ENCODE measurements at places on chromosomes 6 and 20.

GRCh38 chr6:42142118-42142835 lies at the start of gene C6orf132:
C6orf132 (minus strand) TSS chr6:42142620; CDS start chr6:42142444, 176 bp downstream.
- no peak for DNase-seq

DNA sequence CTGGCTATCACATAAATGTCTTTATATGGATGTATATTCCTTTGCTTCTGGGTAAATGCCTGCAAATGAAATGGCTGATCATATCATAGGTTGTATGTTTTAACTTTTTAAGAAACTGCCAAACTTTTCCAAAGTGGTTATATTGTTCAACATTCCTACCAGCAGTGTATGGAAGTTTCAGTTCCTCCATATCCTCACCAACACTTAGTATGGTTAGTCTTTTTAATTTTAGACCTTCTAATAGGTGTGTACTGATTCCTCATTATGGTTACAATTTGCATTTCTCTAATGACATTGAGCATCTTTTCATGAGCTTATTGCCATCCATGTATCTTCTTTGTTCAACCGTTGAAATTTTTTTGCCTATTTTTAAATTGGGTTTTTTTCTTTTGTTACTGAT lies 155.4 kb downstream of the ZFAND3 start:
- no peak for DNase-seq

- no peak for DNase-seq
Observed at GRCh38 chr20:35011589-35012226, 56.0 kb downstream of the MYH7B start.

DNA sequence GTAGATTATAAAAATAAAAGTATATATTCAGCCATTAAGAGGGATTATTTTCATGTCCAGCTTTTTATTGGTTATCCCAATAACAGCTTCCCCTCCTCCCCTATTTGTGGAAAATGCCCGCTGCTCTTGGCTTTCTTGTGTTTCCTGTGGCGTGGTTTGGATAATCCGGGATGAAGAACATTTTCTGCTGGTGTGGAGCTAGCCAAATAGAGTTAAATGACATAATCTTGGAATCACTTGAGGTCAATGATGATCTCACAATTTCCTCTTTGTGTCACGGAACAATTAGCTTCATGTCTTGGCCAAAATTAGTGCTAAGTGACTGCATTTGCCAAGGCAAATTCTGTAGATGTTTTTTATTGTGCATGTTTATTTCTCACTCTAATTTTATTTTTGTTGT lies 394.0 kb downstream of the LAMA2 start:
- DNase-seq = no peak

- no peak for DNase-seq
Observed at GRCh38 chr6:168314948-168315347, 4.6 kb downstream of the DACT2 start.

- no peak for DNase-seq
Observed at GRCh38 chr20:52270696-52271095, 79.1 kb upstream of the ZFP64 start.

DNA sequence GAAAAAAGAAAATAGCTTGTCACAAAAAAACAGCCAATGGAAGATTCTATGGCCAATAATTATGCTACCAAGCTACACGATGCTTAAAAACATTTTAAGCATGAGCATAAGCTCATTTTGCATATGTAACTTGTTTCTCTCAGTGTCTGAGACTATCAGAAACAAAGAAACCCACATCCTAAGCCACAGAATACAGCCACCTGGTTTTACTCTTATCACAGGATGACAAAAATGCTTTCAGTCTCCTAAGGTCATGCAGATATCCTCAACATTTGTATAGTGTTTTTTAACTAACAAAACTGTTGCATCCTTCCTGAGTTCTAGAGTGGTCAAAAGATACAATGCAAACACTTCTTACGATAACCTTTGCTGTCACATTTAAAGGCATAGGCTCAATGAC lies 172.1 kb upstream of the RUNX2 start:
- no peak for DNase-seq

GRCh38 chr20:39453890-39454289 lies 491.7 kb downstream of the DHX35 start:
- DNase-seq = no peak

DNA sequence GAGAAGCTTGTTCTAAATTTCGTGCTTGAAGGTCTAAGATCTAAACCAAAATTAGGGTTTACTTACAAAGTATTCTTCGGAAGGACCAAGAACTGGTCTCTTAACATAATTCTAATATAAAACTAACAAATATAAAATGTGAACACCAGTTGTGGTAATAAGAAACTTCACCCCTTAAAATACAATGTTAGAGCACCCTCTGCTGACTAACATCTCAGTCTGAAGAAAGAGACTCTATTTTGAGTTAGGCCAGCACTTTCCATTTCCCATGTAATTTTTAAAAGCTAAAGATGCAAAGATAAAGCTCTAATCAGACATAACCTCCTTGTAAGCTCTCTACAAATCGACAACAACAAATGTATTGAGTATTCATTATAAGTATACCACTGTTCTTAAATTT lies 24.6 kb downstream of the ATG5 start:
- no peak for DNase-seq
